ENCODE measurements at places on chromosomes 7 and 10. TPM values are rescaled to one million over a fixed set of nuclear protein-coding genes. Genes with fewer than 3 reads are reported as not detected.

DNA sequence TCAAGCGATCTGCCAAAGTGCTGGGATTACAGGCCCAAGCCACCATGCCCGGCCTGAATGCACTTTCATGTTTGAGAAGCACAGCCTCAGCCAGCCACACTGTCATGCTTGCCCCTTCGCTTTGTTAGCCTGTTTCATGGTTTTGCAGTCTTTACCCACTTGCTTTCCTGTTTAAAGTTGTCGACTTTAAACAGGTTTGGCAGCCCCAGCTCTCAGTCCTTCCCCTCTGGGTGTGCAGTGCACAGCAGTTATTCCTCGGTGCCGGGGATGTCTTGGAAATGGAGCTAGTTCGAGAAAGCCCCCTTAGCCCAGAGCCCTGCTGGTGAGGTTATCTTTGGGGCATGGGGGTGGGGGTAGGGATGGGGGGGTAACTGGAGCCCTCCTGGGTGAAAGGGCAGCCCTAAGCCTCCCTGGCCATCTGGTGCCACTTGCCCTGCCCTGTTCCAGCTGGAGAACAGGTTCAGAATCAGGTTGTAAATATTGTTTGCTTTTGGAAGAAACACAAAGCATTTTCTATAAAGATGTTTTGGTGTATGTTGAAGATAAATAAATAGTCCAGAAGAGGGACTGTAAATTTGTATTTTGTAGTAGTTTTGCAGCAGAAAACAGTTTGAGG, 14.8 kb downstream of the TSPAN14 start:
- no peak for DNase-seq

DNA sequence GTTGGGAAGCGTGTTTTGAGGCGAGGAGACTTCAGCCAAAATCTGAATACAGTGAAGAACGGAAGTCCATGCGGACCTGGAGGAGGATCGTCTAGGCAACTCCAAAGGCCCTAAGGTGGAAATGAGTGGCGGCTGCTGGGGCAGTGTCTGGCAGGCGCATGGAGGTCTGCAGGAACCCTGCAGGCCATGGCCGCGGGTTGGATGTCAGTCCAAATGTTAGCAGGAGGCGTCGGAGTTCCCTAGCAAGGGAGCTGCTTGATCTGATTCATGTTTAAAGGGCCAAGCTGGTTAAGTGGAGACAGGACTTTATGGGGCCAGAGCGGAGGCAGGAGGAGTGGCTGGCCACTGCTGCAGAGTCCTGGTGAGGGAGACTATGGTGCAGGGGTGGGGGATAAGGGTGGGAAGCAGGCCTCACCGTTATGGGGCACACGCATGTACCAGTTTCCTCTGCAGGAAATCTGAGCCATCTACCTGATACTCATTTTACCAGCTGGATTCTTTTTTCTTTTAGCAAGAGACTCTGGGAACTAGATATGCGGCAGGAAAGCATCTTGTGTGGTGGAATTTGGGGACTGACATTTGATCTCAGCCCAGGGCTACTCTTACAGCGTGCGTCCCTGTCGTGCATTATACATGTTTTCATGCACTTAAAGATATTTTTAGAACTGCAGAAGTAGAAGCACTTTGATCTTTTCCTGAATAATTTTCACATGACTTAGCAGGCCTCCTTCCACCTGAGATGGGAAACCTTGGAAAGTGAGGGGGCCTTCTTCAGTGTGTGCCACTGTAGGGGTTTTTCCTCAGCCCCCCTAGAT, 6.6 kb upstream of the REPIN1 start:
- no peak for DNase-seq

DNA sequence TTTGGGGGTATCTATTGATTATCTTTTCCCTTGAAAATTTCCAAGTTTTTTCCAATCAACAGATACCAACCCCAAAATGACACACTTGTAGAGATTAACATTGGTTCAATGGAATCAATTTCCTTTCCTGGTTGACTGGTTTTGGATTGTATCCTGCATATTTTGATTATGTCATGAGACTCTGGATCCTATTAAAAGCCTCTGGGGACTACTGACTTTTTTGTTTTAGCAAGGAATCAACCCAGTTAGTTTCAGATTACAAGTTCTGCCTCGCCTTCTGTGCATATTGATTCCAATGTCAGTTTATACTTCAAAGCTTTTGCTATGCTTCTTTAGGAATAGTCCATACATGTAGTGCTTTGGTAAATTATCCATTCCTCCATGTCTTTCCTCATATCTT, 29.2 kb downstream of the COPG2 start:
- DNase-seq: no peak

The PTER gene
- 15.2 TPM for total RNA-seq

The ZNF716 gene
- total RNA-seq: not detected

- DNase-seq: peak; percentile 13
These were observed 136.3 kb downstream of the DNAJB6 start for GRCh38 chr7:157473051-157473569.

DNA sequence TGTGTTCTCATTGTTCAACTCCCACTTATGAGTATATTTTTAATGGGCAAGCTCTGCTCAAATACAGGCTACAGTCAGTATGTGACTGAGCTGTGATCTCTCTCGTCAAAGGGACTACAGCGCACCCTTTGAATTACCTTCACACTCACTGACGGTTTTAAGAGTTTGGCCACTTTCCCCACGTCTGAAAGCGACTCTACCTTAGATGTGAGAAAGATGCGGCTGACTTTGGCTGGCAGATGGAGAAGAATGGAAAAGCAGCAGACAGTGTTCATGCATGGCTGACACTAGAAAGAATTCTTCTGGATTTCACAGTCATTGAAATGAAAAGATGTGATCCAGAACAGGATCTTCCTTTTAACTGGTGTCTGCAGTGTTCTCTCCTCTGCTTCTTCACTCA, 2.0 kb upstream of the ATRNL1 start:
- DNase-seq: no peak

The WDR86 gene
- 0.33 TPM for total RNA-seq

- no peak for DNase-seq
These were observed 70.9 kb downstream of the SYPL1 start for GRCh38 chr7:106041140-106041717.

- no peak for DNase-seq
These were observed 113.2 kb upstream of the MYO3A start for GRCh38 chr10:25820874-25821273.

The CAMK2B gene
- total RNA-seq: 79.9 TPM
